C1 segment of cervical spinal cord (tissue), 14 donors: ENCODE measurements at places on chromosomes 2 and 18.

DNA sequence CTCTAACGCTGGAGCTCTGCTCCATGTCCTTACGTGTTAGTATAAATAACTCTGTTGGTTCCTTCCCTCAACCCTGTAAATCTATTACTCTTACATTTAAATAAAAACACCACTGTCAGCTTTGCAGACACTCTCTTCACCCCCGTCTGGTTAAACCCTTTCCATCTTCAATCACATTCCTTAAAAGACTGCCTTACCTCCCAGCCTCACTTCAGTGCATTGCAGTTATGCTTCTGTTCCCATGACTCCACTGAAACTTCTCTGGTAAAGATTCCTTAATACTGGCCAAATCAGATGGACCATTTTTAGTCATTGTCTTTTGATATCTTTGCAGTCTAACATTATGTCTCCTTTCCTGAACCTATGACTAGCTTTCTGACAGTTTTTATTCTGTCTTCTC lies 61.7 kb downstream of the EML4 start:
- DNase-seq, result no peak

- DNase-seq, result no peak
These were observed 24.3 kb upstream of the VIT start for GRCh38 chr2:36672199-36672598.

DNA sequence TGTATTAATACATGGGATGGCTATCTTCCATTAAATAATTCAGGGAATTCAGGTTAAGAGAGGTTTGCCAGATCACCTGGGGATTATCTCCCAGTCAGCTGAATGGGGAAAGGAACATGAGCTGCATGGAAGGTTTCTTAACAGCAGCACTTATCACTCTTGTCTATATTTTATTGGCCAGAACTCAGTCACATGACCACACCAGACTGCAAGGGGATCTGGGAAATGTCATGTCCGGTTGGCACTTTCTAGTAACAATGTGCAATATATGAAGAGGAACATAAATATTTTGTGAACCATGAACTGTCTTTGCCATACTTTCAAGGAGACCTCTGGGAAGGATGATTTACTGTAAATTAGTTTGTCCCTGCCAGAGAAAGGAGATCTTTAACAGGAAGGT lies 599.1 kb downstream of the SLC4A3 start:
- DNase-seq, result no peak

DNA sequence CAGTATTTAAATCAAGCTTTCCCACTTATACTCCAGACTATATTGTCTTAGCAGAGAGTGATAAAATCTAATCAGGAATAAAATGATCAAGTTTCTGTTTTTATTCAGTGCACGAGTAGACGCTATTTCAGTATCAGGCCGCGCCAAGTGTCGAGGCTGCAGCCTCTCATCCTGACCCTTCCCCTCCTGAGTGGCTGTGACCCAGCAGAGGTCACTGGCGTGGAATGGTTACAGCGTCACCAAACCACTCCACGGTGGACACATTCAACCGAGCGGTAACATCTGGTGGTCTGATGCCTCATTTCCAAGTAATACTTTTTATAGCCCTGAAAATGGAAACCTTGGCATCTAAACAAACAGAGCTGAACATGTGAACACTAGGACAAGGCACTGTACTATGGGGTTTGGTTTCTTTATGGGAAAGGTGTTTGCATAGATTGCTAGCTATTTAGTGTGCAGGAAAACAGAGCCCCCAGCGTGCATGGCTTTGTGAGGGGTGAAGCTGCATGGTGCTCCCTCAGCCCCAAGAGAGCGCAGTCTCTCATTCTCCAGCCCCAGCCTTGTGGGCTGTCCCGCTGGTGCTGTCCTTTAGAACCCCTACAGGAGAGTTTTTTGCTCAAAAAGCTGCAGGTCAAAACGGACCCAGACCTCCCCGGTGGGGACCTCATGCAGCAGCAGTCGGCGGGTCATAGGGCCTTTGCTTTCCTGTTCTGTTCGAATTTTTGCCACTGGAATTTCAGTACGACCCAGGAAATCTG lies 28.4 kb downstream of the FAM228A start:
- DNase-seq, result no peak

DNA sequence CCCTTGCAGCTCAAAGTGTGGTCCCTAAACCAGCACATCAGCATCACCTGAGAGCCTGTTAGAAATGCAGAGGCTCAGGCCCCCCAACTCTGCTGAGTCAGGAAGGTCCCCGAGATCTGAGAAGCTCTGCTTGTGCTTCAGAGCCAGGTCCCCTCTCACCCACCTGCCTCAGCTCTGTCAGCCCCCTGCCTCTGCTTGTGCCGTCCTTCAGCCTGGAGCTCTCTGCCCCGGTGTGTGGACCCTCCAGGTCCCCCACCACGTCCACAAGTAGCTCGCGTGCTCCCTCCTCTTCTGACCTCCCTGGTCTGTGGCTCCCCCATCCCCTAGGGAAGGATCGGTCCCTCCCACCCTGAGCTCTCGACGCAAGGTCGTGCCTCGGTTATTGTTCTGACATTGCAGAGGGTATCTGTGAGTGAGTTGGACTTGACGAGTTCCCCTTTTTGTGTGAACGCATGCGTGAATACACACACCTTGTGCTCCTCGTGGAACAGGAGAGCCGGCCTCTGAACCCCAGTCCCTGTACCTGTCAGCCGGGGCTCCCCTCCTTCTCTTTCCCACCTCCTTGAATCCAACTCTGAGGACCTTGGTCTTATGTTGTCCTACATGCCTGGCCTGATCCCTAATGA lies 75.5 kb upstream of the TAF1B start:
- DNase-seq, result no peak
